ENCODE measurements at places on chromosomes 11 and 22. TPM values are rescaled to one million over a fixed set of nuclear protein-coding genes. Genes with fewer than 3 reads are reported as not detected.

DNA sequence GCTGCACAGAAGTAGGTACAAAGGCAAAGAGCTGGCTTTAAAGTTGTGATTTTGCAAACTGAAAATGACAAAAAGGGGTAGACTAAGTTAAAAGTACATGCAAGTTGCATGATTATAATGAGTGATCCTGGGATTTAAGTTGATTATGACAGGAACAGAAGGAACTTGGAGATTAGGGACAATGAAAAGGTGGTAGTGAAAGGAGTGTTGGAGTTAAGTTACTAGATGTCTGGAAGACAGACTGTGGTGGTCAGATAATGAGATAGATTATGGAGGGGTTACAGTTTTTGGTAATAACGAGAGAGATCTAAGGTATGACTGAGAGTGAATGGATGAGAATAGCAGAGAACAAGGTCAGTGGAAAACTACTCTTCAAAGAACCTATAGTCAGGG, 7.7 kb upstream of the TMEM9B start:
- no peak for DNase-seq

DNA sequence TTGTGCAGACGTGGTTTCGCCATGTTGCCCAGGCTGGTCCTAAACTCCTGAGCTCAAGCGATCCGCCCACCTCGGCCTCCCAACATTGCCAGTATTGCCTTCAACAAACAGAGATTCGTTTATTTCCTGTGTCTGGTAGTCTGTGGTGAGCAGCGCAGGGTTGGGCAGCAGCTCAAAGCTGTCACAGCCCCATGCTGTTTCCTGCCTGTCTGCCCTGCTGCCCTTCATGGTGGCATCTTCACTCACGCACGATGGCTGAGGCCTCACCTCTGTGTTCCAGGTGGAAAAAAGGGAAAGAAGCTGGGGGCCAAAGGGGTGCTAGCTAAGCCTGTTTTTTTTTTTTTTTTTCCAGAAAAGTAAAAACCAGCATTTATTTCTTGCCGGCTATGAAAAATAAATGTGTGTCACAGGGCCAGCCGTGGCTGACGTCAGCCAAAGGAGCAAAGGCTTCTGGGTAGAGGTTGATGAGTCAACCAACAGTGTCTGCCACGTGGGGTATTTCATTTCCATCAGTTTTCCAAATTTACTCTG, 28.8 kb downstream of the TBC1D22A start:
- no peak for DNase-seq

DNA sequence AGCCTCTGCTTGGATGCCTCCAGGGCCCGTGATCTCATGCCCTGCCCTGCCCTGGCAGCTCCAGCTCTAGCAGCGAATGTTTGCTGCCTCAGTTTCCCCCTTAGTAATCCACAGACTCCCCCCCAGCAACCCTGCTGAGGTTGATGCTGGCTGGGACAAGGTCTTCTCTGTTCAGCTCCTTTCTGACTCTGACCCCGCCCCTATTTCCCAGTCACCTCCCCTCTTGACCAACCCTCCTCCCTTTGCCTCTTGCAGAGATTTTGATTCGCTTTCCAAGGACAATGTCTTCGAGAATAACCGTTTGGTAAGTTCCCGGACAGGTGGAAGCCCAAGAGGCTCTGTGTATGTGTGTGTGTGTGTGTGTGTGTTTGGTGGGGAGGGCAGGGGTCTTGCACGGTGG, 5.6 kb downstream of the MICALL1 start:
- DNase-seq: no peak

- DNase-seq: no peak
Observed at GRCh38 chr22:25881210-25881755, 139.3 kb downstream of the MYO18B start.

The OR56A3 gene
- total RNA-seq: not detected

DNA sequence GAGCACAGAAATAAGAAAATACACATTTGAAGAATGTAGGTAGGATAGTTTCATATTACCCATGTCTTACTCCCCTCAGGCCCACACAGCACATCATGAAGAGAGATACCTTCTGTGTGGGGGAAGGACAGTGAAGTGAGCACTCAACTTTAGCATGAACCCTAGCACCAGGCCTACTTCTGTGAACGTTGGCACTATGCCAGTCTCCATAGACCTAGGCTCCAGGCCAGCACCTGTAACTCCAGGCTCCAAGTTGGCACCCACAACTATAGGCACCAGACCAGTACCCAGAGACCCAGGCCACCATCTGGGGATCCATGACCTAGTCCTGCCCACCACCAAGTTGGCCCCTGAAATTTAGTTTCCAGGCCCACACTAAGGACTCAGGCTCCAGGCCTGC, 410.9 kb downstream of the INSC start:
- DNase-seq: no peak

GRCh38 chr11:111796696-111797095, 30.5 kb upstream of the PPP2R1B start:
- DNase-seq: no peak

The SERPING1 gene
- total RNA-seq: 344 TPM

GRCh38 chr22:19271856-19272535, 19.5 kb downstream of the CLTCL1 start:
- DNase-seq: no peak

DNA sequence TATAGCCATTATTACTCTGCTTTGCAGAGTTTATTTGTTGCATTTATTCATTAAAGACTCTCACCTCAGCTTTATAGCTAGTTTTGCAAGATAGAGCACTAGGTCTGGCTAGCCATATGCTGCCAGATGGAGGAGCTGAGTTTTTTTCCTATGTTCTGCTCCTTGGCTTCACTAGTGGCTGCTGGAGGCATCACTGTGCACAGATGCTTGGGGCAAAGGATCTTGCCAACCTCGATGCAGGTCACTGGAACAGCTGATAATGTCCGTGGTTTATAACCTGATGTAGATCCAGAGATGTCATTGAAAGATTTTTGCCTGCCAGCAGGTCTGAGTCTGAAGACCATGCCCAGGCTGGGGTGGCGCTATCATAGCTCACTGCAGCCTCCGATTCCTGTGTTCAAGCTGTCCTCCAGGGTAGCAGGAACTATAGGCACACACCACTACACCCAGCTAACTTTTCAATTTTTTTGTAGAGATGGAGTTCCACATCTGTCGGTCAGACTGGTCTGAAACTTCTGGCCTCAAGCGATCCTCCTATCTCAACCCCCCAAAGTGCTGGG, 63.2 kb downstream of the PACS1 start:
- no peak for DNase-seq

DNA sequence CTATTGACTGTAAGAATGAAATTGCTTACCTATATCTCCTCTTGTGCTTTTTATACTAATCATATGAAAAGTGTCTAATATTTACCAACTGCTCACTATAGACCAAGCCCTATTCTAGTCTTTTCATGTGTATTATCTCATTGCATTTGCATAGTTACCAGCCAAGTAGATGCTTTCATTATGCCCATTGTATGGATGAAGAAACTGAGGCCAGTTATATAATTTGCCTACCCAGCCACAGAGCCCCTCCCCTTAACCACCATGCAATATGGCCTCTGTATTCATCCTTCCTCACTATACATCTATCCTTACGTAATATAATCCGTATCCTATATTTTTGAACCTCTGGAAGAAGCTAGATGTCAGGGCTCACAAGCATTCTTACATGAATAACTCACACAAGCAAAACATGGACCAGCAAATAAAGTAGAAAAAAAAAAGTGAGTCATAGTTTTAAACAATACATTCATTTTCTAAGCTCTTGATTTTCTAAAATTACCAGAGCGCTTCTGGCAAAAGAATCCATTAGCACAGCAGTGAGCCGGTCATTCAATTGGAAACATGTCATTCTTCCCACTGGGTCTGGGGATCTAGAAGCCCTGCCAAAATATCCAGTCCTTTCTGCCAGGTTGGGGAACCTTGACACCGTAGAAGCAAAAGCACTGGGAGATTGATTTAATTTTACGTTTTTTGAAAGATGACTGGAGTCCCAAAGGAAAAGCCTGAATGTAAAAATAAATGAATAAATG, 80.0 kb downstream of the C11orf91 start:
- DNase-seq: no peak

- DNase-seq: no peak
Observed at GRCh38 chr11:64100360-64100759, 64.6 kb downstream of the FLRT1 start.

DNA sequence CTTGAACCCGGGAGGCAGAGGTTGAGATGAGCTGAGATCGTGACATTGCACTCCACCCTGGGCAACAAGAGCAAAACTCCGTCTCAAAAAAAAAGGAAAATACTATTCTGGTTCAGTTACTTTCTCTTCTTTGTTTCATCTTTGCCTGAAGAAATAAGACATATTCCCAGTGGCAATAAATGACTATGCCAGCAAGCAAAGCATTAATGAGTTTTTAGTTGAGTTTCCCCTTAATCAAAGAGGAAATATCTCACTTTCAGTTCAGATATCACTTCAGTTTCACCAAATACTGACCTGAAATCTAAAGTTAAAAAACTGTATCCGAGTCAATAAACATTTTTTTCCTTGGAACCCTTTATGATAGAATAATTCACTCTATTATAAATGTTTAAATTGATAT, 10.4 kb downstream of the PISD start:
- DNase-seq: no peak

- DNase-seq: no peak
Observed at GRCh38 chr11:102610200-102610599, 14.9 kb downstream of the MMP20 start.

The SSTR3 gene
- total RNA-seq: not detected

The LRRC74B gene
- total RNA-seq: not detected

- DNase-seq: no peak
Observed at GRCh38 chr11:6345366-6345765, 25.1 kb upstream of the CAVIN3 start.

DNA sequence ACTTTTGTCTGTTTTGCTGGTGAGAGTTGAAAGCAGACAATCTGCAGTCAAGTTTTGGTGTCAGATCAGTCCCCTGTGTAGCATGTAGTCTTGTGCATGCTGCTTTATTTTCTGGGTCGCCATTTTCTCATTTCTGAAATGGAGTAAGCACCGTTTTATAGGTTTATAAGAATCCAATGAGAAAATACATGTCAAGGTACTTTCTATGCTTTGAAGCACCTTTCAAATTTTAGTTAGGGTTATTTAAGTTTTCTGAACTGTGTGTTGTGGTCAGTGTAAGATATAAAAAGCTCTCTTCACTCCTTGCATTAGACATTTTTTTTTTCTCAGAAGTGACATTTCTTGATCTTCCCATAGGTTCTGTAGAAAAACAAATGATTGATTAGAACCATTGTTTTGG, 283.2 kb downstream of the ETS1 start:
- DNase-seq: no peak

GRCh38 chr11:625636-626268, 997 bp upstream of the CDHR5 start:
- DNase-seq: peak; percentile 14

DNA sequence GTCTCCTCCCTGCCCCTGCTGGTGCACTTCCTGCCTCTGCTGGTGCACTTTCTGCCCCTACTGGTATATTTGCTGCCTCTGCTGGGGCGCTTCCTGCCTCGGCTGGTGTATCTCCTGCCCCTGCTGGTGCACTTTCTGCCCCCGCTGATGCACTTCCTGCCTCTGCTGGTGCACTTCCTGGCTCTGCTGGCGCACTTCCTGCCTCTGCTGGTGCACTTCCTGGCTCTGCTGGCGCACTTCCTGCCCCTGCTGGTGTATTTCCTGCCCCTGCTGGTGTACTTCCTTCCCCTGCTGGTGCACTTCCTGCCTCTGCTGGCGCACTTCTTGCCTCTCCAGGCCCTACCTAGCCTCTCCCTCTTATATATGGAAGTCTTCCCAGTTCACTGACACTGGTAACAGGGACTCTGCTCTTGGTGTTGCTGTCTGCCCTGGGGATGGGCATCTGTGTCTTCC, 10.1 kb downstream of the MTFP1 start:
- DNase-seq: peak; percentile 60

The MMP10 gene
- total RNA-seq: not detected

- no peak for DNase-seq
Observed at GRCh38 chr11:48008951-48009270, 28.6 kb downstream of the PTPRJ start.

DNA sequence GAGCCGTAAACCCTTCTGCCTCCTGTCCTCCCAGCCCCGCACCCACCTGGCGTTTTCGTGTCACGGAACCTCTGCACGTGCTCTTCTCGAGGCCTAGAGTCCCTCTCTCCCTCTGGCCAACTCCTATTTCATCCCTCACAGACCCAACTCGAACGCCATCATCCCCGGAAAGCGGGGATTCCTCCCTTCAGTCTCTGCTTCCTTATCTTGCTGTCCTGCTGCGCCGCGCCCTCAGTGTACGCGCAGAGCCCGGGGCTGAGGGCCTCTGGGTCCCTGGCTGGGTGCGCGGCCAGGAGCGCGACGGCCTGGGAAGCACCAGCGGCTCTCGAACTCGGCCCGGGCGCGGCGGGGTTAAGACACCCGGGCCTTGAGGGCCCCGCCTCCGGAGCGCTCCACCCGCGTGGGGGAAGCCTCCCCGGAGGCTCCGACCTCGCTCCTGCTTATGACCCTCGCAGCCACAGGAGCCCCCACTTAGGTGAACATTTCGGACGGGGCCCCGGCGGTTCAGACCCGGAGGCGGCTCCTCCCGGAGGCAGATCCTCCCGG, 398 bp upstream of the ATG16L2 start:
- DNase-seq: peak; percentile 92

- DNase-seq: peak; percentile 64
Observed at GRCh38 chr22:46517255-46517761, 20.1 kb downstream of the CELSR1 start.

GRCh38 chr11:16825101-16825500, 86.7 kb downstream of the C11orf58 start:
- DNase-seq: no peak

The CCDC15 gene
- 0.18 TPM for total RNA-seq

The CCDC116 gene
- total RNA-seq: 0.18 TPM

DNA sequence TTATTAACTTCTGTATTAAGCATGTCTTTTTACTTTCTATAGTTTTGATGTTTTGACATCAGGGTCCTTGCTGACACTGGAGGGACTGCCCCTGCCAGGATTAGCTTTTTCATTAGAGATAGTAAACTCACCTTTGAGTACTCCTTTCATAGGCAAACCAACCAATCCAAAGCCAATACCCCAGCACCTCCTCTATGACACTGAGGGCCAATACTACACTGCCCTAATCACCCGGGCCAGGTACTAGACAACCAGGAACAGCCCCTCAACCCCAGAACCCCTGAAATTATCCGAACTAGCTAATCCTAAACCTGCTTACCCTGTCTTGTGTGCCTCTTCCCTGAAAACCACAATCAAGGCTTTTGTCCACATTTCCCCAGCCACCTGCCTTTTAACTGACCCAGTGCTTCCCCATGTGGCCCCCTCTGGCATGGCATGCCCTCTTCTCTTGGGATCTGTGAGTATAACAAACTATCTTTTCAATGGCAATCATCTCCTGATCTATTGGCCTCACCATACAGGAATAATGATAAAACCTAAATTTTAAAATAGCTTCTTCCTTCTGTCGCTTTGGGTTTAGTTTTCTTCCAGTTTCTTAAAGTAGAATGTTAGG, 31.2 kb downstream of the RAB6A start:
- no peak for DNase-seq

DNA sequence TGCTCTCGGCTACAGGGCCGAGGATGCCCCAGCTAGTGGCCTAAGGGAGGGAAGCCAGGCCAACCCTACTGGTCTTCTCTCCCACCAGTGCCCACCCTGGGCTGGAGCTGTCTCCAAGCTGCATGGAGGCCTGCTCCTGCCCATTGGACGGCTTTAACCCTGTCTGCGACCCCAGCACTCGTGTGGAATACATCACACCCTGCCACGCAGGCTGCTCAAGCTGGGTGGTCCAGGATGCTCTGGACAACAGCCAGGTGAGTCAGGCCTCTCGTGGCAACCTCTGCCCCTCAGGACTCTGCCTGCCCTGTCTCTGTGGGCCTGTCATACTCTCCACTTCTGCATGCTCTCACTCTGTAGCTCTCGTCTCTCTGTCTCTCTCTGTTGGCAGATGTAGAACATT, 44.1 kb upstream of the TPBGL start:
- DNase-seq: no peak

The PNPLA3 gene
- total RNA-seq: not detected

- no peak for DNase-seq
Observed at GRCh38 chr11:129061492-129062230, 119.0 kb upstream of the TP53AIP1 start.

Measured in heart left ventricle (tissue), 16 donors.